ENCODE measurements at places on chromosomes 2 and 18.

GRCh38 chr18:74611765-74612164 lies 14.1 kb downstream of the ZNF407 start:
- DNase-seq, result no peak

- DNase-seq, result no peak
These were observed 5.1 kb downstream of the RAMP1 start for GRCh38 chr2:237864444-237864931.

- DNase-seq, result no peak
These were observed 158.7 kb upstream of the ZC3H15 start for GRCh38 chr2:186327251-186327868.

GRCh38 chr2:19818039-19818438 lies 83.7 kb downstream of the TTC32 start:
- DNase-seq, result no peak

DNA sequence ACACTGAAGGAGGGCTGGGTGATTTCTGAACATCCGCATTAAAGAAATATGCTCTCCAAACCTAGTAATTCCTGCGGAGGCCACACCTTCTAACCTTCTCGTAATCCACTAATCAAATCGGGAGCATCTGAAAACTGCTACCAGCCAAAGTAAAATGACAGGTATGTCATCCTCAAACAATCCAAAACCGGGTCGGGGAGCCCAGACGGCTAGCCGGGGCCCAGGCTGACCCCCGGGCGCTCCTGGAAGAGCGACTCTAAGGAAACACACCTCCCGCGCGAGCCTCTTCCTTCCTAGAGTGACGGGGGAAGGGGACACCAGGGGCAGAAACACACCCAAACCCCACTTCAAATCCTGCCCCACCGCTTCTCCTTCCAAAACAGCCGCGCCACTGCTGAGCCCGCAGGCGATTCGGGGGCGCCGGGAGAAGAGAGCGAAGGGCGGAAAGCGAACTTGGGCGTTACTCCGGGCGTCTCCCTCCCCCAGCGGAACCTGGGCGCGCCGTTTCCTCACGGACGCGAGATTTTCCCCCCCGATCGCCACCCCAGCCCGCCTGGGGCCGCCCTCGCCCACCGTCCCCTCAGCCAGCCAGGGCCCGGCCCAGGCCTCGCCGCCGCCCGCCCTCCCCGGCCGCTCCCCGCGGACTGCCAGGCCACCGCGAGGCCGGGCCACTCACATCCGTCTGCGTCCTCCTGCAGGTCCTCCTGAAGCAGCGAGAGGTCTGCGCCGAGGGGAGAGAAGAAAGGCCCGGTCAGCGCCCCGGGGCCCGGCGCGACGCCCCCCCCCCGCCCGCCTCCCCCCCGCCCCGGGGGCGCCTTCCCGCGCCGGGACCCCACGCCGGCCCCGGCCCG lies 584 bp downstream of the PPP4R1 start:
- no peak for DNase-seq

- DNase-seq, result no peak
These were observed 433 bp downstream of the SH3RF3 start for GRCh38 chr2:109129356-109129920.
